ENCODE measurements at places on chromosomes 4 and X. TPM values are rescaled to one million over a fixed set of nuclear protein-coding genes. Genes with fewer than 3 reads are reported as not detected.

The IL2 gene
- total RNA-seq, result not detected

DNA sequence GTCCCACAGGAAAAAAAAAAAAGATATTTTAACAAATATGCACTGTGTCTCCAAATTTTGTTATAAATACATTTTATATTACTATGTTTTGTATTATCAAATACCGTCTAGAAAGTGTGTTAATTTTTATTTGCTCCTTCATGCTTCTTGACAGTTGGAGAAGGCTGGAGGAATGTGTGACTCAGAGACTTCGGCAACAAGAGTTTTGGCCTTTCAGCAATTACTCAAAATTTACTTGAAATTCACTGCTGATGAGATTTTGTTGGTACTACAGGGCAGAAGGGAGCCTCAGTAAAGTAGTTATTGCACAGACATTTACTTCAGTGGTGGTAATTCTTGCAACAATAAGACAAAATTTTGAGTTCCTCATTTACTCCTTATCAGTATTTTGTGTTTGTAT lies 2164.0 kb downstream of the PCDH7 start:
- no peak for DNase-seq

GRCh38 chrX:76109654-76110053 lies 63.2 kb upstream of the PBDC1 start:
- no peak for DNase-seq

- no peak for DNase-seq
These were observed 3.9 kb downstream of the AVPR2 start for GRCh38 chrX:153908219-153908860.

DNA sequence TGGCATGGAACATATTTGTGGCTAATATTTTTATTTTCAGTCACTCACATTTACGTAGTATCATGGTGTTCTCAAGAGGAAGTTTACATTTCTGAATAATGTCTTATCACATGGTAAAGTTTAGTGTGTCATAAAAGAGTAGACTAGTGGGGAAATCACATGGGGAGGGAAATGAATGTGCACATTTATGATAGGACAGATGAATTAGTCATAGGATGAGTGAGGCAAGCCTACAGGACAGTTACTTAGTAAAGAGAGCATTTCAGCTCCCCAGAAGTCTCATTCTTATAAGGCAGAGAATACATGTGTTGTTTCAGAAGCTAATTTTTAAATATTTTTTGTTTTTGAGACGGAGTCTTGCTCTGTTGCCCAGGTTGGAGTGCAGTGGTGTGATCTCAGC lies 6.2 kb downstream of the GK start:
- no peak for DNase-seq

The IL9R gene
- total RNA-seq, result 0.79 TPM

The CXCL6 gene
- not detected for total RNA-seq

The ZFP92 gene
- 1.9 TPM for total RNA-seq

GRCh38 chr4:180086480-180087190 lies 2156.6 kb upstream of the TENM3 start:
- no peak for DNase-seq

DNA sequence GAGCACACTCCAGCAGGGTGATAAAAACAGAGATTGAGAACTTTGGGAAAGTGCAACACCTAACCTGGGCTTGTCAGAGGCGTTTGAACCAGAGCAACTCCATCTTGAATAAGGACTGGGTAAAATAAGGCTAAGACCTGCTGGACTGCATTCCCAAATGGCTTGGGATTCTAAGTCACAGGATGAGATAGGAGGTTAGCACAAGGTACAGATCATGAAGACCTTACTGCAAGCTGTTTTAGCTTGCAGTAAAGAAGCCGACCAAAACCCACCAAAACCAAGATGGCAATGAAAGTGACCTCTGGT lies 43.9 kb downstream of the SCFD2 start:
- DNase-seq, result no peak

The FIP1L1 gene
- total RNA-seq, result 97.5 TPM

The ASMT gene
- not detected for total RNA-seq

DNA sequence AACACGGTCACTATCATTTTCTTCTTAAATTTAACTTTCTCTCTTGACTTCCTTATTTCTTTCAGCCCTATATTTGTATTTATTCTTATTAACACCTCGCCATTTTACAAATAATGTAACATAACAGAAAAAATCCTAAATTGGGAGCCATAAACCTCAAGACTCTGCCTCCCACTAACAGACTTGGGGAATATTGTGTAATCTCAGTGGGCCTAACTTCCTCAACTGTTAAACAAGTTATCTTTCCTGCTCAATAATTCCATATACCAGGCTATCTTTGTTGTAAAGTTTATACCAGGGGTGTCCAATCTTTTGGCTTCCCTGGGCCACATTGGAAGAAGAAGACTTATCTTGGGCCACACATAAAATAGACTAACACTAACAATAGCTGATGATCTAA lies 26.2 kb downstream of the PRSS12 start:
- DNase-seq, result no peak

The HPGDS gene
- total RNA-seq, result not detected

GRCh38 chr4:134812611-134813010 lies 611.0 kb upstream of the PABPC4L start:
- DNase-seq, result no peak

The GPR82 gene
- not detected for total RNA-seq

- DNase-seq, result no peak
These were observed 72.1 kb downstream of the COX18 start for GRCh38 chr4:72997409-72997808.

- peak; percentile 33 for DNase-seq
These were observed 440.9 kb downstream of the INPP4B start for GRCh38 chr4:142405021-142405694.

The OCRL gene
- 19.5 TPM for total RNA-seq

DNA sequence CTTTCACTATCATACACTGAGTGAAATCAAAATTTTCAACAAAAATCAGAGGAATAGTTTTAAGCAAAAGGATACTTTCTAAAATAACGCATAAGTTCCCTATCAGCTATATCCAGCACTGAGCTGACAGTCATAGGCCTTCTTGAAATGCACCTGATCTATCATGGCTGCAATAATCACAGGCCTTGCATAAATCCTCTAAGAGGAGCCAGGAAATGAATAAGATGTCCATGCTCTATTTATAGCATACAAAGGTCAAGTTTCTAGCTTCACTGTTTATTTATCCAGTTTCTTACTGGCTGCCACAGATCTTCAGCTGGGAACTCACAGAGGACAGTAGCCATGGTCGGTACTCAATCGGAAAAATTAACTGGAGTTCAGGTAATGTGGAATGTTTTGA lies 235.9 kb upstream of the DMD start:
- DNase-seq, result no peak

- no peak for DNase-seq
These were observed 38.4 kb upstream of the RASL11B start for GRCh38 chr4:52823702-52824092.

The C4orf51 gene
- total RNA-seq, result not detected

- DNase-seq, result no peak
These were observed 1028.4 kb upstream of the INTU start for GRCh38 chr4:126604268-126604867.

DNA sequence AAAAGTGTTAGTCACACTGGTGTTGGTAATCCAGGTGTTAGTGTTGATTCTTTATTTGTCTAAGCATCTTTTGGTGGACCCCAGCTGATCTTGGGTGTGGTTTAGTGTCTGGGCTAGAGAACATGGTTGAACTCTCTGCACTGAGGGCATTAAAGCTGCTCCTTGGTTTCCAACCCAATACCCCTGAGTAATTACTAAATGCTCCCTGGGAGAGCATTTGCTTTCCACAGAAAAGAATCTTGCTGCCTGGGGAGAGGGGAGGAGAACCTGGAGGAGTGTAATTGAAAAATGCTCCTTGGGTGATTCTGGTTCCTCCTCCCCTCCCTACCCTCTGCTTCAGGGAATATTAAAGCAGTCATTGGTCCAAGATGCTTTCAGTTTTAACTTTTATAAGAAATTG lies 3.1 kb downstream of the GUCY1B1 start:
- no peak for DNase-seq

GRCh38 chr4:166827629-166828028 lies 406.7 kb downstream of the SPOCK3 start:
- DNase-seq, result no peak

DNA sequence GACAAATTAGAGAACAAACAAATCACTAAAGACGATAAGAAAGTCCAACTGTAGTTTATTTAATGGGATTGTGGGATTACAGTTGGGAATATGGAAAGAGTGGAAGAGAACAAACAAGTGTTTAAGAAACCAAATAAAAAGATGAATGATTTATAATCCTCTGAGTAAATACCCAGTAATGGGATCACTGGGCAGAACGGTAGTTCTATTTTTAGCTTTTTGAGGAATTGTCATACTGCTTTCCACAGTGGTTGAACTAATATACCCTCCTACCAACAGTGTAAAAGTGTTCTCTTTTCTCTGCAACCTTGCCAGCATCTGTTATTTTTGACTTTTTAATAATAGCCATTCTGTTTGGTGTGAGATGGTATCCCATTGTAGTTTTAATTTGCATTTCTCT lies 15.0 kb downstream of the C4orf51 start:
- no peak for DNase-seq

The PLK4 gene
- 2.3 TPM for total RNA-seq

GRCh38 chr4:10983268-10983667 lies 298.7 kb upstream of the CLNK start:
- DNase-seq, result peak; percentile 9

GRCh38 chr4:17024425-17024824 lies 126.0 kb upstream of the LDB2 start:
- DNase-seq, result no peak

- DNase-seq, result no peak
These were observed 109.4 kb upstream of the AFAP1 start for GRCh38 chr4:8048856-8049676.

DNA sequence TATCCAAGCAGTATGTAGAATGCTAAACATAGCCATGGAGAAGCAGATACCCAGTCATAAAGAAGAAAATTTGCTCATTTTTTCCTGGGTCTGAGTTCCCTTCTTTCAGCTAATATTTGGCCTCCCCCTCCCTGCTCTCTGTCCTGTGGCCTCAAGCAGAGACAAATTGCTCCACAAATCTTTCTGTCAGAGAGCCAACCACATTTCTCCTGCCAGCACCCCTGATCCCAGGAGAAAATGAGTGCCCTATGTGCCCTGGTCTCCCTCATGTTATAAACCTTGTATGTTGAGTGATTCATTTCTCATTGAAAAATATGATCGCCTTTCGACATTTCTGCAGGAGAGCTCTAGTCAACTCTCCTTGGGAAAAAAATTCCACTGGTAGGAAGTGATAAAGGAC lies 82.0 kb downstream of the TMEM156 start:
- no peak for DNase-seq

- DNase-seq, result no peak
These were observed 112.5 kb downstream of the CCNG2 start for GRCh38 chr4:77269505-77269904.

DNA sequence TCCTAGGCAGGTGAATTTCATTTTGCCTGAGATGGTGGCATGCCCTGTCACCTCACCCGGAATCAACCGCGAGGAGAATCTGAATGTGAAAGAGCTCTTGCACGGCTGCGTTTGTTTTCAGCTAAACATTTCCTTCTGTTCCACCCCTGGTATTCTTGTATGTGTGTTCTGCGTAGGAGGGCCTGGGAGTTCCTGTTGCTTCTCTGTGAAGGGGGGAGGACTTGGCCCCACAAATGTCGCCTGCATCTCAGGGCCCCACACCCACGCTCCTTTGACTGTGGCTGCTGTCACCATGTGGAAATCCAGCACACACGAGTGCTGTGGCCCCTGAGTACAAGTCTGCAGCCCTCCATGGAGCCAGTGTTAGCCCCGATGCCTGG lies 45.8 kb upstream of the CLCN4 start:
- no peak for DNase-seq

The FAAH2 gene
- 14.5 TPM for total RNA-seq

- peak; percentile 38 for DNase-seq
These were observed 14.5 kb upstream of the FGG start for GRCh38 chr4:154626793-154627484.

The SSX4B gene
- not detected for total RNA-seq

- DNase-seq, result peak; percentile 62
These were observed 19.9 kb downstream of the DGAT2L6 start for GRCh38 chrX:70196961-70197720.

The MAGEE1 gene
- 3.0 TPM for total RNA-seq

- no peak for DNase-seq
These were observed 269.2 kb downstream of the TRIML1 start for GRCh38 chr4:188408244-188409030.

DNA sequence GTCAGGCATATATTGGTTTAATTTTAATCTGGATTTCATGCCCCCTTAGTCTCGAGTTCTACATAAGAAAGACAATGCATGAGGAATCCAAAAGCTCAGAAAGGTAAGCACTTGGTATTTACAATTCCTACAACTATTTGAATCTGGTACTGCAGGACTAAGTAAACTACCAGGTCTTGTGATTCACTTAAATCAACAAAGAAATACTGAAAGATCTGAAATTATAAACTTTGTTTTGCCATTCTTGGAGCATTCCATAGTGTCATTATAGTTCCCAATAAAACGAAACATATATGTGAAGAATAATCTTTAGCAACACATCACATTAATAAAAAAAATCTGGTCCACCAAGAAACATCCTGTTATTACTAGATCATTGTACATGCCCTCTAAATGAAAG lies 482.3 kb downstream of the ANKRD50 start:
- DNase-seq, result no peak

The GSX2 gene
- total RNA-seq, result not detected

DNA sequence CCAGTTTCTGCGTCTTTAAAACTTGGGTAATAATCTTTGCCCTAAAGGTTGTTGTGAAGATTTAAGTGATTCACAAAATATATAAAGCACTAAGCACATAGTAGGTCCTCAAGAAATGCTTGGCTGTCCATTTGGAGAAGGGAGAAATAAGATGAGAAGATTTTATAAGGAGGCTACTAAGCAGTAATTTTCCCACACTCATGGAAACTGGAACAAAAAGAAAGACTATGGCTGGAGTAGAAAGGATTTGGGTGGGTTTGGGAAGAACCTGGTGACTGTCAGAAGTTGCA lies 47.0 kb downstream of the PRPS1 start:
- DNase-seq, result no peak

DNA sequence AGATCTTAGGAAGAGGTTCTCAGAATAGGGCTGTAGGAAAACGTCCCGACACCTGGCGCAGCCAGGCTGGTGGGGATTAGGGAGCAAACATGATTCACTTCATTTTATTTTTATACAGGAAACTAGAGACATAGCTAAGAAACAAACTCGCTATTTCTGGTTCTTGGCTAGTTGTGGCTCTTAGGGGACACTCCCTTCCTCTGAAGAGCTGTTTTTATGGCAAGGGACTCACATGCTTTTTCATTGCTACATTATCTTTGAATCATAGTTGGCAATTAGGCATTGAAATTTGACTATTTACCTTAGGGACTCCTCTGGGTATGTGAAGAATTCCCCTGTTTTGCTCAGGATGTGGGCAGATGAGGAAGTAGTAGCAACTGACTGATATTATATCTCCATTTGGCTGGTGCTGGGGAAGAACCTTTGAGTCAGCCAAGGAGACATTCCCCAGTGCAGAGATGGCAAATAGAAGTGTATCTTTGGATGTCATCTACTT lies 174.5 kb downstream of the SMIM20 start:
- DNase-seq, result no peak

The SYN1 gene
- total RNA-seq, result 0.41 TPM

DNA sequence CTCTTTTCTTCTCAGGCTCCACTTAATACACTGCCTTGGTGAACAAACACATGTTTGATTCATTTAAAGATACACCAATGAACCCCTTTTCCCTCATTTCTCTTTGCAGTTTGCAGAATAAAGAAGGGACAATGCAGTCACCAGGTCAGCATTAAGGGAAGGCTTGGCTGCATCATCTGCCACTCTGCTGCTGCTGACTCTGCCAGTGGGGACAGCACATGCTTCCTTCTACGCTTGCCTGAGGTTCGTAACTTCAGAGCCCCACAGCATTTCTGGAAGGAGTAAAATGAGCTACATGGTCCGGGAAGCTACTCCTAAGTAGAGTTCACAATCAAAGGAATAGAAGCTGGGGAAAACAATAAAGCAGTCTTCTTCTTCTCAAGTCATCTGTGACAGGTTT lies 178.9 kb upstream of the GATB start:
- no peak for DNase-seq
